Bronchial epithelial cell (primary cell): ENCODE measurements at places on chromosomes 16 and 17. TPM values are rescaled to one million over a fixed set of nuclear protein-coding genes. Genes with fewer than 3 reads are reported as not detected.
A peak's percentile ranks its signal among the peaks of the same experiment; 100 is the strongest.

DNA sequence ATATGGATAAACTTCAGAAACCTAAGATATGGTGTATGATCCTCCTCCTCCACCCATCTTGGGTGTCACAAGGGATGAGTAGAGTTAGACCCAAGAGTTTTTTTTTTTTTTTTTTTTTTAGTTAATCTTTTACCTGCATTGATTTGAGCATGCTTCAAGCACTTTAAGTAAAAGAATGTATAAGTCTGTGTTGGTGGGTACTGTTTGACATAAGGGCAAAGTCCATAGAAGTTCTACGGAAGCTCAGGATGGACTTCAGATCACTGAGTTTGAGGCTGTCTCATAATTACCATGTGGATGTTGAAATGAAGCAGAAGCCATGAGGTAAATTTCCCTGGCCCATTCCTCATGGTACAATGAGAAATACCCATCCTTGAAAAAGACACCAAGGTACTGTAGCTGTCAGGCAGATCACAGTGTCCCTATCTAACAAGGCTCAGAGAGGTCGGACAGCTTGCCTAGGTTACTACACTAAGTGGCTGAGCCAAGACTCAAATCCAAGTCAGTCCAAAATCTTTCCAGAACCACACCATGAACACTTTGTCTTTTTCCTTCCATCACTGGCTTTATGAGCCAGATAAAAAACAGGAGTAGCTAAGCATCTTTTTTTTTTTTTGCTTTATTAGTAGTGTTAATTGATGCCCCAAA lies 962.8 kb downstream of the CDH11 start:
- no peak for DNase-seq

DNA sequence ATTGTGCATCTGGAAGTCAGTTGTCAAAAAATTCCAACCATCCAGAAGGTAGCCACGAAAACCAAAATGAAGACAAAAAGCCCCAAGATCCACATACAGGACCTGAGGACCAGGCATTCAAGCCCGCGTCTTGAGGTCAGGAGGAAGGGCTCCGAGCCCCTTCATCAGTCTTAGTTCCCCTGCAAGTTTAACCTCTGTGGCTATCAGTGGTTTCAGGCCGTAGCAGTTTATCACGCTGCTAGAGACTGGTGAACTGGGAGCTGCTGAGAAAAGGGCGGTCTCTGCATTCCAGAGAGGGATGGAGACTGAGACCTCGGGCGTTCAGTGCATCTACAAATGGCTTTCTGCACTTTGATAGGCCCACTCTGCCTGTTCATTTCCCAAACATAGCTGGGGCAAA lies 70.6 kb downstream of the IRF8 start:
- DNase-seq = no peak

GRCh38 chr16:25996052-25996451 lies 304.3 kb downstream of the HS3ST4 start:
- DNase-seq = no peak

GRCh38 chr16:1206786-1207185 lies 18.3 kb downstream of the TPSG1 start:
- DNase-seq = no peak

- no peak for DNase-seq
Measured at GRCh38 chr17:34163646-34164045, 91.4 kb upstream of the CCL2 start.

GAN gene
- 13.7 and 23.4 TPM in 2 replicates for total RNA-seq

- no peak for DNase-seq
Measured at GRCh38 chr17:47882247-47882646, 13.8 kb upstream of the SP2 start.

DNA sequence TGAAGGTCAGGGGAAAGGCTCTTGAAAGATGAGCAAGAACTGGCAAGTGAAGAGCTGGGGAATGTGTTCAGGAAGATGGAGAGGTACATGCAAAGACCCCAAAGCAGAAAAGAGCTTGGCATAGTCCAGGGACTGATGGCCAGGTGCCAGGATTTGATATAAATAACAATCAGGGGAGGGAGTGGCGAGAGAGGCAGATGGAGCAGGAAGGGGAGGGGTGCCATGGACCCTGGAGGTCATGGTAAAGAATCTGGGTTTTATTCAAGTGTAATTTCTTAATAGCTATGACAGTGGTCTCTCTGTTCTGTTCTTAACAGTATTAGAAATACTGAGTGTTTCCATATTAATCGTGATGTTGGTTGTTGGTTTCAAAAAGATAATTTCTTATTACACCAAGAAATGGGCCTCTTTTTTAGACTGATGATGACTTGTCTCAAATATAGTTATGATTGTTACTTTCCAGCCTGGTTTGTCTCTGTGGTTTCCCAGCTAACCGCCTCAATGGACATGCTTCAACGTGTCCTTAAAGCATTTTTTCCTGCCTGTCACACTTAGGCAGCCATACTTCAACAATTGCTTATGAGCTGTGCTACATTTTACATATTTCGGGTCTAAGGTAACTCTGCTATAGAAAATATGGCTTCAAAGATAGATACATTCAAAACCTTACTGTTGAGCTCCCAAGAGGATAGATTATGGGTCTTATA lies 49.4 kb downstream of the MYH10 start:
- peak; percentile 96 for DNase-seq

SNAI3 gene
- 0.26 TPM in 1 of 2 replicates, not detected in the other for total RNA-seq

GRCh38 chr16:17566075-17566474 lies 95.3 kb upstream of the XYLT1 start:
- peak; percentile 2 for DNase-seq

PGAP6 gene
- total RNA-seq = 44.2 and 46.3 TPM in 2 replicates

- no peak for DNase-seq
Measured at GRCh38 chr16:88936008-88936555, 40.9 kb downstream of the CBFA2T3 start.

RGS11 gene
- total RNA-seq = 0.26 TPM in 1 of 2 replicates, not detected in the other

STH gene
- total RNA-seq = not detected in 2 replicates

DNAH2 gene
- total RNA-seq = under 0.01 and 0.26 TPM in 2 replicates

SNX20 gene
- not detected in 2 replicates for total RNA-seq

GRCh38 chr17:948284-948852 lies 31.2 kb downstream of the NXN start:
- DNase-seq = no peak

GAA gene
- 19.1 and 21.1 TPM in 2 replicates for total RNA-seq

DNA sequence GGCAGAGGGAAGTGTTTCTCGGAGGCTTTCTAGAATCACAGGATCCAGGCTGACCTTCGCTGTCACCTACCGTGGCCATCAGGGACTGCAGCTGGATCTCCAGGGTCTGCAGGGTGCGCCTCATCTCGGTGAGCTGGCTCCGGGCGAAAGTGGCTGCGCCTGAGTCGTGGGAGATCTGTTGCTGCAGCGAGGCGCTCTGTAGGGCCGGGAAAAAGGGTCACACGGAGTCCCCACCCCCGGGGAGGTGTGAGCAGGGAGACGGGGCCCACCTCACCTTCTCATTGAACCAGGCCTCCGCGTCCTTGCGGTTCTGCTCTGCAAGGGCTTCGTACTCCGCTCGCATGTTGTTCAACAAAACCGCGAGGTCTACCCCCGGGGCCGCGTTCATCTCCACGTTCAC lies 2.9 kb downstream of the KRT28 start:
- DNase-seq = no peak

SDR42E2 gene
- total RNA-seq = not detected in 2 replicates

DNA sequence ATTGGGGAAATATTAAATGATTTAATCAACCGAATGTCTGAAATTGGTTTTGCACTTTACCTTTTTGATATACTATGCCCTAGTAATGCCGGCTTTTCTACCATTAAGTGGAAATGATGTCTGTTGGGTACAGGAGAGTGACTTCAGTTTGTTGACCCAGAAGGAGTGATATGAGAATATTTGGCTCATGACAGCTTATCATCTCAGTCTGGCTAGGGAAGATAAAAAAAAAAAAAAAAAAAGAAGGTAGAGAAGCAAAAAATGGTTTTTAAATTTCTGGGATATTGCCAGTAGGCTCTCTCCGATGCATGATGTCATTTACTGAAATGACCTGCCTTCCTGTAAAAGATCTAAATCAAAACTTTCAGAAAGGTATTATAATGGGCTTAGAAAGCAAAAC lies 69.0 kb downstream of the CNTNAP4 start:
- no peak for DNase-seq

DNA sequence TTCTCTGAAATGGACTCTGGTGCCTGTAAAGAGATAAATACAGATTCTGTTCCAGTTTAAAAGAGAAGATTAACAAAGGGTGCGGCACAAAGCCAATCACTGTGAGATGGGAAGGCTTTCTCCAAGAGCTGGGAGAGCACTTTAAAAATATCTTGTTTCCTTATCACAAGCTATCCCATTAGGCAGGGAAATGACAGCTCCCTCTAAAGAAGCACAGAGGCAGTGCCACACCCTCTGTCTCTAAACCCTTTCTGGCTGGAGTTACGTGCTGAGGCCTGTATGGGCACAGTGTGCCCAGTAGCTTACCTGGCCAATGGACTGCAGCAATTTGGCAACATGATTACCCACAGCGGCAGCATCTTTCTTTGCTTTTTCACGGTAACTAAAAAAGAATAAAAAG lies 9.0 kb upstream of the TERB1 start:
- DNase-seq = peak; percentile 57

DNA sequence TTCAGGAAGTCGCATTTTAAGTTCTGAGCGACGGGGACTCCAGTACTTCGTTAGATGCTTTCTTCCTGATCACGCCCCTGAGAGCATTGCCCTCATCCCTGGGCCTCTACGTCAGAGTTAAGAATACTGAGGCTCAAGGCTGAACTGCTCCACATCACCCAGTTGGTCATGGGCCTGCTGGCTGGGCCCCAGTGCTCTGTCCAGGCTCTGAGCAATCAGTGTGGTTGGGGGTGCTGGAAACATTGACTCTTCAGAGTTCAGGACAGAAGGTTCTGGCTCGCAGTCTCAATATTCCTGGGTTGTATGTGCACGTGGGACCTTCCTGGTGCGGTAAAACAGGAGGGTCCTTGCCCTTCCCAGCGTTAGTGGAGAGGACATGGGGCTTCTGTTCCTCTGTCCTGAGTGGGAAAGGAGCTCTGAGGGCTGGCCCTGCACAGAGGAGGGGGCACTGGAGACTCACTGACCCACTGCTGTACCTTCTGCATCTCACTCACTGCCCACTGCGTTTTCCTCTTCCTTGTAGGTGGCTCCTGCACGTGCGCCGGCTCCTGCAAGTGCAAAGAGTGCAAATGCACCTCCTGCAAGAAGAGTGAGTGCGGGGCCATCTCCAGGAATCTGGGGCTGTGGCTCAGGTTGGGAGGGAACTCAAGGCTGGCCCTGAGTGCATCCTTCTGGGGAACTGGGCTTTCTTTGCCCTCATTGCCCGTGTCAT lies 518 bp downstream of the MT1E start:
- DNase-seq = no peak

- peak; percentile 77 for DNase-seq
Measured at GRCh38 chr16:19384656-19385055, 33.0 kb upstream of the TMC5 start.

DNA sequence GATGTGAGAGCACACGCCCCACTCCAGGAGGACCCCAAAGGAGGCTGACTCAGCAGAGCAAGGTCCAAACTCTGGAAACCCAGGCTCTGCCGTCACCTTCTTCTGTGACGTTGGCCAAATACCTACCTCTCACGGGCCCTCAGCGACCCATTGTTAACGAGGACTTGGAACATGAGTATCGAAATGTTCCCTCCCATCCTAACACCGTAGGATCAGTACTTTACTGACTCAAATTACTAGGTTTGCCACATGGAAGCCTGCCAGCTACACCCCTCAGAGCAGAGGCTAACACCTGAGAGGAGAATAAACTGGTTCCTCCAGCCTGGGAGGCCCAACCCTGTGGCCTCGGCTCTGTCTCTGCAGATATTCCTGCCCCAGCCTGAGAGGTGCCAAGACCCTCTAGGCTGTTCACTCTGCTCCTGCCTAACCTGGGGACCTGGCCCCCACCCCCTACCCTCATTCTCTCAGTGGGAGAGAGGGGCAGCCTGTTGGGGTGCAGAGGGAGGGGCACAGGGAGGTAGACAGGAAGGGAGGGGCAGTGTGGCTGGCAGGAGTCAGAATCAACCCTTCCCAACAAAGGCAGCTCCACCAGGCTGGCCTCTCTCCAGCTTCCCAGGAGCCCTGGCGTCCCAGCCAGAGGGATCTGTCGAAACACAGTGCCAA lies 4.4 kb downstream of the PITPNM3 start:
- DNase-seq = peak; percentile 94

DNA sequence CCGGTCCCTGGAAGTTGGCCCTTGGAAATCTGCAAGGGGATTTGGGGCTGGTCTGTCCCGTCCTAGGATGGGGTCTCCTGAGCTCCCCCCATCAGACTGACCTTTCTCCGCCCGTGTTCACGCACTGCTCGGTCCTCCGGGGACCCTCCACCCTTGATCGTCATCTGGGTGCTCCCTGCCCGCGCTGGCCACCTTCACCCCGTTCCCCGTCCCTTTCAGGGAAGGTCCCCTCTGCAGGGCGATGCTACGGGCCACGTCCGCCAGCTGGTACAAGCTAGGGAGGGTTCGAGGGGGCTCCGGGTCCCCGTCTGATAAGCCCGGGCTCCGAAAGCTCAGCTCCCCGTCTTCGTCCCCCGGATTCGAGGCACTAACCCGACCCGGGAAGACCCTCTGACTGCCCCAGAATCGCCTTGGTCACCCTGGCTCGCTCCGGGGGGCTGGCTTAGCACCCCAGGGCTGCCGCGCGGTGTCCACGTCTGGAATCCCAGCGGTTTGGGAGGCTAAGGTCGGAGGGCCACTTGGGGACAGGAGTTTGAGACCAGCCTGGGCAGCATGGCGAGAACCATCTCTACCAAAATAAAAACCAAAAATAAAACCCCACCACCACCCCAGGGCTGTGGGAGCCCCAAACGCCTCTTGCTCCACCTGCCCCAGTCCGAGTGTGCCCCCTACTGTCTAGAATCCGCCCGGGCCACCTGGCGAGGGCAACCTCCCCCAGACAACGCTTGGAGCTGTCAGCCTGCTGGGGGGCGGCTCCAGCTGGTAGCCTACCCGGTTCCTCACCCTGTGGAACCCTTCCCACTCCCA lies 1.1 kb upstream of the SLC43A2 start:
- peak; percentile 49 for DNase-seq

DNA sequence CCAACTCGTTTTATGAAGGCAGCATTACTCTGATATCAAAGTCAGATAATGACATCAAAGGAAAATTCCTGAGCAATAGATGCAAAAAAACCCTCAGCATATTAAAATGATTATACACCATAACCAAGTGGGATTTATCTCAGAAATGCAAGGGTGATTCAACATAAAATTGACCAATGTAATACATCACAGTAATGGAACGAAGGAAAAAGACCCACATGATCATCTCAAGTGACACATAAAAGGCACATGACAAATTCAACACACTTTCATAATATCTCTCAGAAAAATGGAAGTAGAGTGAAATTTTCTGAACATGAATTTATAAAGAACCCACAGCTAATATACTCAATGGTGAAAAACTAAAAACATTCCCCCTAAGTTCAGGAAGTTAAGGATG lies 118.8 kb downstream of the ITFG1 start:
- DNase-seq = no peak

DNA sequence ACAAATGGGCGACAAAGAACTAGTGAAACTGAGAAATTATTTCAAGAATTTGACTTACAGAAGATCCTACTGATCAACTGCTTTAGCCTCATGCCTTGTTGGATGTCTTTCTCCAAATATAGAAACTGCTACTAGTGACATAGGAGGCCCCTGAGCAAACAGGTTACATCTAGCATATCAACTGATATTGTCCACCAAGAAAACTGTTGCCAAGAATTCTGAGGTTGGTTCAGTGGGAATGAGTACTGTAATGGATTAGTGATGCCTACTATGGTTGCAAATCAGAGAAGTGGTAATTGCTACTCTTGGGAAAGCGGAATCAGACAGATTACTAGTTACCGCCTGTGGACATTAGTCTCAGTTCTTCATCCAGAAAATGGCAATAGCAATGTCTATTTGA lies 10.0 kb downstream of the CDC27 start:
- DNase-seq = no peak

CLEC16A gene
- total RNA-seq = 13.8 and 15.8 TPM in 2 replicates

RPS2 gene
- total RNA-seq = 5,082 and 6,563 TPM in 2 replicates

HBM gene
- not detected in 2 replicates for total RNA-seq

TP53TG3C gene
- not detected in 2 replicates for total RNA-seq

SPATA22 gene
- total RNA-seq = not detected in 2 replicates
